Esophagus squamous epithelium (tissue), 5 donors: ENCODE measurements at places on chromosomes 1 and 21. TPM values are rescaled to one million over a fixed set of nuclear protein-coding genes. Genes with fewer than 3 reads are reported as not detected.

RXFP4 gene
- not detected for total RNA-seq

BCL2L15 gene
- 4.6 TPM for total RNA-seq

BARHL2 gene
- not detected for total RNA-seq

CD53 gene
- total RNA-seq, result 6.6 TPM

B3GALNT2 gene
- total RNA-seq, result 44.6 TPM

DEPDC1 gene
- total RNA-seq, result 2.7 TPM

CELA2A gene
- not detected for total RNA-seq

ZMPSTE24 gene
- total RNA-seq, result 26.2 TPM

ERRFI1 gene
- total RNA-seq, result 41.5 TPM

ANKRD35 gene
- 9.0 TPM for total RNA-seq
